Mammary epithelial cell (primary cell): ENCODE measurements at places on chromosomes 6 and 20. TPM values are rescaled to one million over a fixed set of nuclear protein-coding genes. Genes with fewer than 3 reads are reported as not detected.

GRCh38 chr6:53530346-53530745, 14.6 kb downstream of the GCLC start:
- DNase-seq = peak; percentile 30

GRCh38 chr20:25408170-25408547, 686 bp downstream of the GINS1 start:
- DNase-seq = no peak

DNA sequence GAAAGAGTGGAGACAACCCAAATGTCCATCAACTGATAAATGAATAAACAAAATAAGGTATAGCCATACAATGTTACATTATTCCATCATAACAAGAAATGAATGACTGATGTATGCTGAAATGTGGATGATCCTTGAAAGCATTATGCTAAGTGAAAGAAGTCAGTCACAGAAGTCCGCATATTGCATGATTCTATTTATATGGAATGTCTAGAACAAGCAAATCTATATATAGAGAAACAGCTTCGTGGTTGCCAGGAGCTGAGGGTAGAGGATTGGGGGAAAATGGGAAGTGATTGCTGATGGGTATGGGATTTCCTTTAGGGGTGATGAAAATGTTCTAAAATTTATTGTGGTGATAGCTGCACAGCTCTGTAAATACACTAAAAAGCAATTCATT, 196.8 kb downstream of the ATXN1 start:
- DNase-seq = no peak

DNA sequence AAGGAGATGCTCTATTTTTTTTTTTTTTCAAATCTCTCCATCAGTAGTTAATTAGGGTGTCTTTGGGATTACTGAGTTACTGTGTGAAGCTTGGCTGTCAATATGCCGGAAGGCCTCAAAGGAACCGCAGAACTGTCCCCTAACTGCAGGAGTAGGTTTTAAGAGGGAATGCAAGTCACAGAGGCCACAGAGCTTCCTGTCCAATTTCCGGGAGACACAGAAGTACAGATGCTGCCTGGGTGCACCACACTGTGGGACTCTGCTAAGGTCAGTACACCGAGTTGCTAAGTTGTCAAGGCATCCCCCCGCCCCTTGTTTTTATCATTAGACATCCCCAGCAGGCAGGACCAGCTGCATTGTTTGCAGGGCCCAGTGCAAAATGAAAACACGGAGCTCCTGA, 120.2 kb upstream of the RAB32 start:
- DNase-seq = no peak

GRCh38 chr6:119527231-119527578, 177.6 kb upstream of the MAN1A1 start:
- no peak for DNase-seq

- DNase-seq = no peak
Measured at GRCh38 chr6:53282234-53282633, 66.5 kb downstream of the ELOVL5 start.

GRCh38 chr20:38601216-38602184, at the start of gene ARHGAP40:
Gene ARHGAP40 (plus strand): TSS chr20:38601809.
- peak; percentile 13 for DNase-seq

- no peak for DNase-seq
Measured at GRCh38 chr6:11618533-11618932, 81.0 kb downstream of the TMEM170B start.

- no peak for DNase-seq
Measured at GRCh38 chr20:17912916-17913315, 55.7 kb downstream of the SNX5 start.

- DNase-seq = peak; percentile 99
Measured at GRCh38 chr6:126180585-126180984, 159.3 kb upstream of the CENPW start.

- peak; percentile 24 for DNase-seq
Measured at GRCh38 chr20:58891718-58892140, 39.2 kb downstream of the GNAS start.

DNA sequence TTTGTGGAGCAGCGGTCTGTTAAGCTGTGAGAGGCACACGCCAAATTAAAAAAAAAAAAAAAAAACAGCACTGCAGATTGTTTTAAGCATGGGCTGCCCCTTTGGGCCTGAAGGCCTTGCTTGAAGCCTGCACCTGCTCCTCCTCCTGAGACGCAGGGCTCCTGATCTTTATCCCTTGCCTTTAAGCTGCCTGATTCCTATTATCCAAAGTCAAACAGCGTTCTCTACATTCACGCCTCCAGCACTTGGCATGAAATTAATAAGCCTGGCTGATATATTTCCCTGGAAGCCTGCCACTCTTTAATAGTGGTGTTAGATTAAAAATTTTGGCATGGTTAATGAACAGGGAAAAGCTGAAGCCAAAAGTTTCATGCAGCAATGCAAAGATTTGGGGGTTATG, 163.9 kb downstream of the FAXC start:
- DNase-seq = no peak

DNA sequence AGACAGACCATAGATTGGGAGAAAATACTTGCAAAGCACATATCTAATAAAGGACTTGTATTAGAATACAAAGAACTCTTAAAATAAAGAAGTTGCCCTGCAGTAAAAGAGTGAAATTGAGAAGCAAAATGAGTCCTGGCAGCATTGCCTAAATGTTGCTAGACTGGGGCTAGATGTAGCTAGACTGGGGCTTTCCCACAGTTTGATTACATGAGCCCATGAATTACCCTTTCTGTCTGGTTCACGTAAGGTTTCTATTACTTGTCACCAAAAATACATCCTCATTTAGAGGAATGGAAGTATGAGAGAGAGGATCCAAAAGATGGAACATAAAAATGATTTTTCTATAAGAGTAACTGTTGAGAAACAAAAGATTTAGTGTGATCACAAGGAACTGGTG, 57.6 kb upstream of the CCDC28A start:
- DNase-seq = no peak

DNA sequence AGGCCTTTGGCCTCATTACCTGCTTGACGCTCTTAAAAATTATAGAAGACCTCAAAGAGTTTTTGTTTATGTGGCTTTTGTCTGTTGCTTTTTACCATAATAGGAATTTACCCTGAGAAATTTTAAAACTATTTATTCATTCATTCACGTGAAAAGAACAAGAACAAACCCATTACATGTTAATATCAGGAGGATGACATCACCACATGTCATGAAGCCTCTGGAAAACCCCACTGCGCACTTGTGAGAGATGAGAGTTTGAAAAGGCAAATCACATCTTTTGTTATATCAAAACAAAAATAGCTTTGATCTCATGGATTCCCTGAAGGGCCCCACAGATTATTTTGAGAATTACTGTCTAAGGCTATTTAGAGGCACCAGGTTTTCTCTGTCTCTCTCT, 61.3 kb upstream of the EYA2 start:
- no peak for DNase-seq

GRCh38 chr6:152052061-152052460, 244.6 kb downstream of the ESR1 start:
- DNase-seq = no peak

GRCh38 chr6:27591699-27592480, 119.0 kb upstream of the ZNF184 start:
- DNase-seq = peak; percentile 60

GRCh38 chr6:33621711-33622388, 728 bp downstream of the ITPR3 start:
- peak; percentile 66 for DNase-seq

- peak; percentile 11 for DNase-seq
Measured at GRCh38 chr20:48574383-48574782, 253.4 kb downstream of the PREX1 start.

- no peak for DNase-seq
Measured at GRCh38 chr6:115945812-115946211, 114.9 kb downstream of the FRK start.

GRCh38 chr6:3887150-3887700, 38.1 kb downstream of the FAM50B start:
- no peak for DNase-seq

GRCh38 chr6:151442371-151442770, 9.6 kb downstream of the RMND1 start:
- DNase-seq = no peak

DNA sequence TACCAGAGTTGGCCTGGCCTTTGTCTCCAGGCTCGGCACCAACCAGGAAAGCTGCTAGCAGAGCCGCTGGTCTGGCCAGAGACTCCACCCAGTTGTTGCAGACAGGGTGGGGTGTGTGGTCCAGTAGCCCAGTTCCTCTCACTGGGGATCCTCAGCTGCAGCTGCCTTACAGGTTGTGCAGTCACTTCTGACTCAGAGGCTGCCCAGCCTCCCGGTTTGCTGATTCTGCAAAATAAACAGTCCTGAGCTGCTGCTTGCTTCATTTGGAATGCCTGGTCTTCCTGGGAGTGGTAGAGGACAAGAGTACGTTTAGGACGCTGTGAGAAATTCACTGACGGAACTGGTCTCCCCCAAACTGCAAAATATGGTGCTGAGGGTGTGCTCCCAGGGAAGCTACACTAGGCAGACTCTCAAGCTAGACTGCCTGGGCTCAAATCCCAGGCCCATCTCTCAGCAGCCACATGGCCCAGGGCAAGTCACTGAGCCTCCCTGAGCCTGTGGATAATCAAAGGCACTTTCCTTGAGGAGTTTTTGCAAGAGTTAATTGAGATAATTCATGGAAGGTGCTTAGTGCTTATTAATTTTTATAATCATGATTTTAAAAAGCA, 246.1 kb downstream of the TFAP2C start:
- peak; percentile 91 for DNase-seq

GRCh38 chr6:46490425-46491200, 636 bp downstream of the RCAN2 start:
- DNase-seq = no peak

- no peak for DNase-seq
Measured at GRCh38 chr20:58407966-58408557, 19.0 kb downstream of the VAPB start.

- DNase-seq = no peak
Measured at GRCh38 chr6:29627755-29628418, 5.1 kb downstream of the GABBR1 start.

DNA sequence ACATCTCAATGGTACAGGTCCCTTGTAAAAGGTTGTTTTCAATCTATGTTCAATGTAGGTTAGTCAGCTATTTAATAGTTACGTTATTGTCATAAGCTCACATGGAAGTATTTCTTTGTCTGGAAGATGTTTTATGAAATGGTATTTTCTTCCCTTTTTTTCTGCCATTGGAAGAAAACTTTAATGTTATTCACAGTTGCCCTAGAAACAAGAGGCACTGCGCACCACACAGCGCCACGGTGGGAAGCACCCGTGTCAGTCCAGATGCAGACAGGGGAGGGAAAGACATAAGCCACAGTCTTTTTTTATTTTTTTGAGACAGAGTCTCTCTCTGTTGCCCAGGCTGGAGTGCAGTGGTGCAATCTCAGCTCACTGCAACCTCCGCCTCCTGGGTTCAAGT, 82.1 kb downstream of the GCNT2 start:
- no peak for DNase-seq

- DNase-seq = no peak
Measured at GRCh38 chr20:44770484-44771171, 25.0 kb downstream of the KCNK15 start.

GRCh38 chr6:37576336-37576737, 76.6 kb upstream of the CCDC167 start:
- peak; percentile 84 for DNase-seq

- DNase-seq = no peak
Measured at GRCh38 chr6:76888351-76888750, 574.9 kb downstream of the HTR1B start.

GRCh38 chr6:25012657-25013056, 76.9 kb upstream of the RIPOR2 start:
- peak; percentile 49 for DNase-seq

DNA sequence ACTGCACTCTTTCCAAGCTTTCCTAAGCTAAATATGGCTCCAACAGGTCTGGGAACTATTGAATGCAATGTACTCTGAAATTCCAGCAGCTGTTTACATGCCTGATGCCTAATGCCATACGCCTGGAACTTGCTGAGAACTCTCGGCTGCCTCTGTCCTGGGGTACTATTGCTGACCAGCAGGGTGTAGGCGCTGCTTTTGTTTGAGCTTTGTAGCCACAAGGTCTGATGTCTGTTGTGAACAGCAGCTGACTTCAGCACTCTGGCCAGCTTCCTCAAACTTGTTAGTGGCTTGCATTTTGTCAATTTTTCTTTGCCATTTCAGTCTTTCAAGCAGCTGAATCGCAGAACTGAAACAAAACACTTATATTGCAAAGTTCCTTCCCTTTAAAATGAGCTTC, 26.7 kb downstream of the SAYSD1 start:
- no peak for DNase-seq

The ETV7 gene
- polyA plus RNA-seq = 0.78 TPM

The FAM217A gene
- not detected for polyA plus RNA-seq

The TGM6 gene
- not detected for polyA plus RNA-seq

The C6orf52 gene
- polyA plus RNA-seq = 0.60 TPM

The LGSN gene
- polyA plus RNA-seq = not detected

The SLA2 gene
- not detected for polyA plus RNA-seq

The LST1 gene
- not detected for polyA plus RNA-seq

The BPIFB2 gene
- not detected for polyA plus RNA-seq

The PEDS1 gene
- polyA plus RNA-seq = 66.2 TPM

The RNF182 gene
- 0.33 TPM for polyA plus RNA-seq

The BEND3 gene
- 5.4 TPM for polyA plus RNA-seq

The PTPRK gene
- polyA plus RNA-seq = 14.7 TPM

The SLC17A4 gene
- polyA plus RNA-seq = not detected
